Mesothelial cell of epicardium (in vitro differentiated cells): ENCODE measurements at places on chromosomes 4 and X.

DNA sequence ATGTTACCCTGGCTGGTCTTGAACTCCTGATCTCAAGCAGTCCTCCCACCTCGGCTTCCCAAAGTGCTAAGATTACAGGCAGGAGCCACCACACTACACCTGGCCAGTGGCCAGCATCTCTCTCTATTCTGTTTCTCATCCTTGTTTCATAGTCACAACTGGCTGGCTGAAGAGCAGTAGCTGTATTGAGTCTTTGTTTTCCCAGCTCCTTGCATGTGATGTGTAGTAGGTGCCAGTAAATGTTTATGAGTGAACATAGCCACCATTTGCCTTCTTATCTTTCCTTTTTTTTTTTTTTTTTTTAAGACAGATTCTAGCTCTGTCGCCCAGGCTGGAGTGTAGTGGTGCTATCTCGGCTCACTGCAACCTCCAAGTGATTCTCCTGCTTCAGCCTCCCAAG lies 23.6 kb downstream of the NUDT9 start:
- no peaks in the 10 kb centered on the region for H3K4me1 ChIP-seq
- no peak overlapping the region for H3K27ac ChIP-seq
- no peak overlapping the region for H3K4me3 ChIP-seq

- H3K27me3 ChIP-seq = peaks cover 11% of the 10 kb centered on the region
- H3K4me1 ChIP-seq = no peaks in the 10 kb centered on the region
- H3K27ac ChIP-seq = no peak overlapping the region
- H3K36me3 ChIP-seq = no peaks in the 10 kb centered on the region
These were observed 50.5 kb downstream of the HELT start for GRCh38 chr4:185068837-185069236.

DNA sequence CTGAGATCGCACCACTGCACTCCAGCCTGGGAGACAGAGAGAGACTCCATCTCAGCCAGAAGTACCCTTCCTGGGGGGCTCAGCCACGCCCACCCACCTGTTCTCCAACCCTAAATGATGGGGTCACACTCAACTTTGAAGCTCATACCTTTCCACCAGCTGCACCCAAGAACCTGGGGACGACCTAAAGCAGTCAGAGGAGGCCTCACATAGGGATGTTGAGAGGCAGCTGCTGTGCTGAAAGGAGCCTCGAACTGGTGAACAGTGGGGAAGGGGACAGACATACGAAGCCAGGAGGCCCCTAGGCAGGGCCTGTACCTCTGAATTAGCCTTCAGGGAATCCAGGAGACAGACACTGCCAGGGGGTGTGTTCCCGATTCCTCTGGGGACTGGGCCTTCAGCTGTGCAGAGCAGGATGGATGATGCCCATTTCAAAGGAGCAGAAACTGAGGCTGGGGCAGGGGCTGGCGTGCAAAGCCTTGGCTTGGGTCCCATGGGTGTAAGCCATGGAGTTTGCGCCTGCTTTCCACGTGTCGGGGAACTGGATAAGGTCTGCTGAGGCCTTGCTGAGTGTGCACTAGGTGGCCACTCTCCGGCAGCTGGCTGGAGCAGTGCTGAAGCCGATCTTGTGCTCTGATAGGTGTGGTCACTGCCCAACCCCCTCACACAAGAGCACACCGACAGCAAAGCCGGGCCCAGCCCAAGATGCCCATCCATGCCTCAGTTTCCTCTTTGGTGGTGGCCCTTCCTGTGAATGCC lies 130.8 kb downstream of the CPZ start:
- H3K27me3 ChIP-seq = peaks cover 40% of the 10 kb centered on the region
- H3K4me1 ChIP-seq = no peaks in the 10 kb centered on the region
- H3K4me3 ChIP-seq = no peak overlapping the region
- no peak overlapping the region for H3K27ac ChIP-seq
- DNase-seq = peak; percentile 8

DNA sequence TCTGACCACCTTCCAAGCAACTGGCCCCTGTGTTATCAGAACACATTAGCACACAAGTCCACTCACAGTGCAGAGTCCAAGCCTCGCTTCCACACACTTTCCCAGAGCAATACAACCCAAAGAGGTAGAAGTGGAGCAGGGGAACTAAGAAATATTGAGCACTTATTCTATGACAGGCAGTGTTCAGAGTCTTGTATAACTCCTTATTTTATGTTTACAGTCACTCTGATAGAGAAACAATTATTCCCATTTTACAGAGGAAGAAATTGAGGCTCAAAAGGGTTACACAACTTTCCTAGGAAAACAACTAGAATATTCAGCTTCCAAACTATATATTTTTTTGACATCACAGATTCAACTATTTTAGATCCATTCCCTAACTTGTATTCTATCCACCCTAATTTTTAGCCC lies 18.3 kb upstream of the TMEM154 start:
- DNase-seq = no peak
- H3K27ac ChIP-seq = no peak overlapping the region
- peaks cover 18% of the 10 kb centered on the region for H3K4me1 ChIP-seq
- H3K4me3 ChIP-seq = no peak overlapping the region
- H3K27me3 ChIP-seq = peaks cover 6% of the 10 kb centered on the region

- peaks cover 22% of the 10 kb centered on the region for H3K4me1 ChIP-seq
- H3K4me3 ChIP-seq = no peak overlapping the region
- DNase-seq = no peak
These were observed 118.4 kb downstream of the AFF1 start for GRCh38 chr4:87053176-87053658.

DNA sequence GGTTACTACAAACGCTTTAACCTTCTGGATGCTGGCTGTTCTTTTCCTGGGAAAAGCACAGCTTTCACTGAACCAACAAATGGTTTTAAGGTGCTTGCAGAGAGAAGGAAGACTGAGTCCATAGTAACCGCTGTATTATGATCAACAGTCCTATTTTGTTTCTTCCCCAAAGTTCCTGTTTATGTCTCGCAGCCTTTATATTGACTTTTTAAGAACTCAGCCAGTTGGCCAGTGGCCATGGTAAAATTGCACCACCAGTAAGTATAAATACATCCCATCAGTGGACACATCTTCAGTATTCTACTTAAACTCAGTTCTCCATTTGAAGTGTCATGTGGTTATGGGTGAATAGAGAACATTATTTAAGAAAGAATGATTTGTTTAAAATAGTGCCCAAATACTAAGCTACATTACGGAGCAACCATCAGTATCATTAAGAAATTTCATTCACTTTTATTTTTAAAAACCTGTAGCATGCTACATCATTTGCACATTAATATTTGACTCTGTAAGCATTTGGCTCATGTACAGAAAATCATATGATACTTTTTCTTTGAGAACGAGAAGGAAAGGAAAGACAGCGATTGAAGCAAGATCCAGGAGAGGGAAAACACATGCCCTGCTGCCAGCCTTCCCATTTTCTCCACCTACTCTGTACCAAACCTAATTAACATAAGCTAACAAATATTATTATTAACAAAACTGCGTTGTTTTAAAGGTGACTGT lies 287.0 kb downstream of the ARHGAP24 start:
- no peak overlapping the region for H3K4me3 ChIP-seq
- no peaks in the 10 kb centered on the region for H3K36me3 ChIP-seq
- no peak overlapping the region for H3K27ac ChIP-seq

DNA sequence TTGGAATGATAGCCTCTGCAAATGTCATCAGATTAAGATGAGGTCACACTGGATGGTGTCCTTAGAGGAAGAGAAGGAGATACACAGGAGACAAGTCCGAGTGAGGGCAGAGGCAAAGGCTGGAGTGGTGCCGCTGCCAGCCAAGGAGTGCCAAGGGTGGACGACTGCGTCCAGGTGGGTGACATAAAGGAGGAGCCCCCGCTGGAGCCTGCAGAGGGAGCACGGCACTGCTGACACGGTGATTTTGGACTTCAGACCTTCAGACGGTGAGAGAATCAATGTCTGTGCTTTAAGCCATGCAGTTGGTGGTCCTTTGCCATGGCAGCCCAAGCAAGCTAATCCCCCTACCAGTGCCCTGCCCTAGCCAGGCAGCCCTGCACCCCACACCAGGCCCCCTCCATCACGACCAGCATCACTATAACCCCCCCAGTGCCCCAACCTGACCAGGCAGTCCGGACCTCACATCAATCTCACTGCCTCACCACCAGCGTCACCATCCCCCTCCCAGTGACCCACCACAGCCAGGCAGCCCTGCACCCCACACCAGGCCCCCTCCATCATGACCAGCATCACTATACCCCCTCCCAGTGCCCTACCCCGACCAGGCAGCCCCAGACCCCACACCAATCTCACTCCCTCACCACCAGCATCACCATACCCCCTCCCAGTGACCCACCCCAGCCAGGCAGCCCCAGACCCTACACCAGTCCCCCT lies 130.0 kb downstream of the HMX1 start:
- peaks cover 10% of the 10 kb centered on the region for H3K27me3 ChIP-seq
- H3K36me3 ChIP-seq = no peaks in the 10 kb centered on the region
- H3K4me3 ChIP-seq = no peak overlapping the region
- DNase-seq = no peak
- no peak overlapping the region for H3K27ac ChIP-seq

- H3K27me3 ChIP-seq = no peaks in the 10 kb centered on the region
- no peak for DNase-seq
- peaks cover 2% of the 10 kb centered on the region for H3K36me3 ChIP-seq
- peaks cover 12% of the 10 kb centered on the region for H3K4me1 ChIP-seq
- no peak overlapping the region for H3K4me3 ChIP-seq
These were observed 121.3 kb downstream of the GPR143 start for GRCh38 chrX:9644335-9644734.

GRCh38 chrX:117910216-117910615 lies 206.4 kb downstream of the KLHL13 start:
- H3K27ac ChIP-seq = no peak overlapping the region
- H3K4me3 ChIP-seq = no peak overlapping the region
- H3K36me3 ChIP-seq = no peaks in the 10 kb centered on the region
- no peaks in the 10 kb centered on the region for H3K4me1 ChIP-seq
- no peak for DNase-seq
- no peaks in the 10 kb centered on the region for H3K27me3 ChIP-seq

DNA sequence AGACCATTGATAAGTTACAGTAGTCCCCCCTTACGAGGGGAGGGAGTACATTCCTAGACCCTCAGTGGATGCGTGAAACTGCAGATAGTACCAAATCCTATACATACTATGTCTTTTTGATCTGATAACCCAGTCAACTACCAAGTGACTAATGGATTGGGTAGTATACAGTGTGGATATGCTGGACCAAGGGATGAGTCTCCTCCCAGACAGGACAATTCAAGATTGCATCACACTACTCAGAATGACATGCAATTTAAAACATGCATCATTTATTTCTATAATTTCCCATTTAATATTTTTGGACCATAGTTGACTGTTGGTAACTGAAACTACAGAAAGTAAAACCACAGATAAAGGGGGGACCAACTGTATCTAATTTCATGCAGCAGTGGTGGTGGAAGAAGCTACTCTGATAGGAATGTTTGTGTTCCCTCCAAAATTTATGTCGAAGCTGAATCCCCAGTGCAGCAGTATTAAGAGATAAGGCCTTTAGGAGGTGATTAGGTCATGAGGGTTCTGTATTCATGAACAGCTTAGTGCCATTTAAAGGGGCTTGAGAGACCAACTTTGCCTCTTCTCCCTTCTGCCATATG lies 11.9 kb downstream of the HADH start:
- no peak overlapping the region for H3K27ac ChIP-seq
- DNase-seq = no peak
- no peaks in the 10 kb centered on the region for H3K27me3 ChIP-seq
